ENCODE measurements at places on chromosomes 3 and 15. TPM values are rescaled to one million over a fixed set of nuclear protein-coding genes. Genes with fewer than 3 reads are reported as not detected.

- DNase-seq: peak; percentile 79
These were observed 120.9 kb downstream of the SAMMSON start for GRCh38 chr3:70120357-70120966.

Gene DZIP1L
- total RNA-seq: 10.4 TPM

Gene PRTG
- total RNA-seq: 4.4 TPM

- DNase-seq: no peak
These were observed 121.0 kb downstream of the TFDP2 start for GRCh38 chr3:142028243-142028777.

GRCh38 chr3:144273601-144274000 lies 302.0 kb downstream of the DIPK2A start:
- DNase-seq: no peak

DNA sequence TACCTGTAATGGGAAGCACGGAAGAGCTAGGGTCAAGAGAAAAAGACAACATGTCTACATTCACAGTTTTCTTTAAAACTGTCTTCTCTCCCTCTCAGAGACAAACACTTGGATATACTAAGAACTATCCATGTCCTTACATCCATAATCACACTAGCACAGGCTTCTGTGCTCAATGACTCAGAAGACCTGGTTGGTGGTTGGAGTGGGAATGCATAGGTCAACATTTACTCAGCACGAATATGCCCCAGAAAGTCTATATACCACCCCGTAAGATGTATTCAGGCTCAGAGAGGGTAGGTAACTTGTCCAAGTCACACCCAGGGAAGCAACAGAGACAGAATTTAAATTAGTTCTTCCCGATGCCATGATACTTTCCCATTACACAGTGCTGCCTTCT lies 891.1 kb downstream of the TUSC7 start:
- DNase-seq: no peak

Gene EPHB1
- total RNA-seq: 2.8 TPM

- no peak for DNase-seq
These were observed 14.4 kb downstream of the TYRO3 start for GRCh38 chr15:41573396-41573795.

DNA sequence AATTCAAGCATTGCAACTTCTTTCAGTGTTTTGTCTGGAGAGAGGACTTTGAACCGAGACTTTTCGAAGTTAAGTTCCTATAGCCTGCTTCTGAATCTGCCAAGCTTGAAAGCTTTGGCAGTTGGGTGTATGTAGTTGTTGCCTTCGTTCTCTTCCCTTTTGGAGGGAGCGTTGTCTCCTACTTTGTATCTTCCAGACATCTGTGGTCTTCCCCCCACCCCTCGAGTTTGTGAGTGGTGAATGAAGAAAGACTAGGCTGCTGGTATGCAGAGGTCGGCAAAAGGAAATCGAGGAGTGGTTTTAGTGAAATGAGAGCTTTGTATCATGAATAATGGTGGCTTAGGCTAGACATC lies 1.3 kb downstream of the CTNNB1 start:
- no peak for DNase-seq

Gene PSMA4
- total RNA-seq: 335 TPM

- DNase-seq: no peak
These were observed 20.8 kb upstream of the FAN1 start for GRCh38 chr15:30882849-30883433.

DNA sequence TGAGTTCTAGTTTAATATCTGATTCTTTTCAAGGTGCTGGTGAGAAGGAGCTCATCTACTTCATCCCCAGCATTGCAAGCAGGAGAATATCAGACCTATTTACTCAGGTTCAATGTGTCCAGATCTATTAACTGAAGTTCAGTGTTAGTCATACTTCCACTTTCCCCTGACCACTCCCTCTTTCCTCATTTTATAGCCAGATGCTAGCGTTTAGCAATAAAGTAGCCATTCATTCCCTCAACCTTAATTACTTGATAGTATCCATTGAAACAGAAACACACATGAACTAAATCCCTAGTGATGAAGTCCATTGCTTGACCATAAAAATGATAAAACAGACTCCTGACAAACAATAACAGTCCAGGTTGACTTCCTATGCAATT lies 60.0 kb downstream of the RPL22L1 start:
- DNase-seq: no peak

DNA sequence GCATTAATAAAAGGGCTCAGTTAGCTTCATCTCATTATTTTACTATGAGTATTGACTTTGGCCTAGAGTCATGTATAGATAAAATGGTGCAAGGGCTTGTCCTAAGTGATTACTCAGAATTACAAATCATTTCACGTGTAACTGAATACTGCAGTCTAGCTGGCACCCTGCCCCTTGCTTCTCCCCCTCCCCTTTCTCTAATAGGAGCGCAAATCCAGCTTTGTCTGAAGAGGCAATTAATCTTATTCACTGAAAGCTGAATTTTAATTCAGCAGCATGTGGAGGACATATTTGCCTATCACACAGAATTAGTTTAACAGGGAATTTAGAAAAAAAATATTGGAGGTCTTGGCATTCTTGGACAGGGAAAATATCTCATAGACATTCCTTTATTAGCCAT lies 412.1 kb upstream of the DPH6 start:
- DNase-seq: no peak

GRCh38 chr15:39454189-39454986 lies 126.5 kb upstream of the THBS1 start:
- DNase-seq: no peak
